ENCODE measurements at places on chromosomes 16 and 17. TPM values are rescaled to one million over a fixed set of nuclear protein-coding genes. Genes with fewer than 3 reads are reported as not detected.

DNA sequence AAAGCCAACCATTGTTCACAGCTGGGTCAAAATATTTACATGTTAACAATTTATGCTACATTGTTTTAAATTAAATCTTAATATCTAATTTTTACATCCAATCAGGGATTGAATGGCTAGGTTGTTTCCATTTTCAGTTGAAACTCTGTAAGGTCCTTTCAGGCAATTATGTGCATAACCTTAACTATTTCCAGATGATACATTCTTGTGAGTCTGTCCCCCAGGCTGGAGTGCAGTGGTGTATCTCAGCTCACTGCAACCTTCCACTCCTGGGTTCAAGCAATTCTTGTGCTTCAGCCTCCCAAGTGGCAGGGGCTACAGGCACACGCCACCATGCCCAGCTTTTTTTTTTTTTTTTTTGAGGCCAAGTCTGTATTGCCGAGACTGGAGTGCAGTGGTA is 10.4 kb downstream of the CDC42EP4 start:
- DNase-seq: no peak

The BAIAP3 gene
- total RNA-seq: 23.0 TPM

The ARL5C gene
- total RNA-seq: not detected

The FSCN2 gene
- not detected for total RNA-seq

GRCh38 chr16:57258910-57259475 is 13.9 kb downstream of the ARL2BP start:
- DNase-seq: no peak

- no peak for DNase-seq
Measured at GRCh38 chr16:49269201-49269600, 12.4 kb downstream of the CBLN1 start.

GRCh38 chr17:10776381-10776780 is 27.5 kb downstream of the TMEM238L start:
- DNase-seq: no peak

Measured in GM23338 (cell line).